ENCODE measurements at places on chromosomes 6 and 20. TPM values are rescaled to one million over a fixed set of nuclear protein-coding genes. Genes with fewer than 3 reads are reported as not detected.

DNA sequence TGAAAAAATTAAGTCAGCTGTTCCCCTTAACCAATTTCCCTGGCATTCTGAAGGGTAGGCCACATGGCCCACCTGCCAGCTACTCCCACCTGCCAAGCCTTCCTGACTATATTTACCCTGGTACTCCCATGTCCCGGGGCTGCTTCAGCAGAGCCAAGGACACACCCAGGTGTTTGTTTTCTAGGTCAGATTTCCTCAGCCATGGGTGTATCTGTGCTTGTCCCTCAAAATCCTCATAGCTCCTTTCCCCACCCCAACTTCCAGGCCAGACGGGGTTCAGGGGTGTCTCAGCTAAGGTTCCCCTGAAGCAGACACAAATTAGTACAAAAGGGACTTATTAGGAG lies 139.4 kb upstream of the CDYL start:
- no peak for DNase-seq

DNA sequence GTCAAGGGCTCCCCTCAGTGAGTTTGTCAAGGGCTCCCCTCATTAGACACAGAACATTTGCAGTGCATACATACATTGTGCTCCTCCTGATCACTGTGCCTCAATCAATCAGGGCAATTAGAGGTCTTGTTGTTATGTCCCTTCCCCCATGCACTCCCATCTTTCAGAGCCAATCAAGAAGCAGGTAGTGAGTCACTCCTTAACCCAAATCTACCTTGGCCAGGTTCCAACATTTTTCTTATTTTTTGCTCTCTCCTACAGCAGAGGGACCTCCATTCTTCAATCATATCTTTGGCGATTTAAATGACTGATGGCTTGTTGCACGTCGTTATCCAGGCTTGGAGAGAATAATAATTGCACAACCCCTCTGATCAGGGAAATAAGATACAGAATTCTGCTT lies 409.9 kb upstream of the SPTLC3 start:
- no peak for DNase-seq

DNA sequence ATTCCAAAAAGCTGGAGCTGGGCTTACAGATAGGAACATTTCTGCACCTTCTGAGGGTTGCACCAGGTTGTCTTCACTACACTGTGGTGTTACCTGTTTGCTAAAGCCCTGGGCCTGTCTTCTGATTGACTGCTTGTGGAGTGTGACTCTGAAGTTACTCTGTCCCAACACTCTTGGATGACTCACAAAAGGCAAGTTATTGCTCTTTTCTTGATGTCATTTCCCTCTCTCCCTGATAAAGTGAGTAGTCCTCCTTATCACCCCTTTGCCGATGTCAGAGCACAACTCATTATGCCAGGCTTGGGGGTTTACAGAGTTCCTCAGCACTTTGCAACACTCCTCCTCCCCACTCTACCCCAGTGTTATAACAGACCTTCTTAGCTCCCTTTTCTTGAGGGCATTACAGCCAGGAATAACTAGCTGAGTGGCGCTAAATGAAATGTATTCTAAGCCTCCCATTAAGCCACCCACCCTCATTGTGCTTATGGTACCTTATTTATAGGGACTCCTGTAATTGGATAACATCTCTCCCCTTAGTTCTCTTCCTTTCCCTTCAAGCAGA lies 36.1 kb upstream of the NKX2-4 start:
- no peak for DNase-seq

DNA sequence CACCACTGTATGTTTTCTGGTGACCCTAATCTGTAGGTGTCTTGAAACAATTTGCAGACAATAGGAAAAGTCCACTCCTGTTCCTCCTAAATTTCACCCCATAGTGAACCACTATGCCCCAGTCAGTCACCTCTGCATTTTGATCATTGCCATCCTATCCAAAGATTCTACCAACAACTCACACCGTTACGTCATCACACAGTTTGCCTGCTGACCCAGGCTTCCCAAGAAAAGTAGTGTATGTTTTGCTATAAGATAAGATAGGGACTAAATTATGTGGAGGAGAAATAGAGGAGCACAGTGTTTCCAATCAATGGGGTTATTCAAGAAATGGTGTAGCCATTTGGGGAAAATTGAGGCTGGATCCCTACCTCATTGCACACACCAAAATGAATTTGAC lies 58.8 kb downstream of the GNAS start:
- no peak for DNase-seq

DNA sequence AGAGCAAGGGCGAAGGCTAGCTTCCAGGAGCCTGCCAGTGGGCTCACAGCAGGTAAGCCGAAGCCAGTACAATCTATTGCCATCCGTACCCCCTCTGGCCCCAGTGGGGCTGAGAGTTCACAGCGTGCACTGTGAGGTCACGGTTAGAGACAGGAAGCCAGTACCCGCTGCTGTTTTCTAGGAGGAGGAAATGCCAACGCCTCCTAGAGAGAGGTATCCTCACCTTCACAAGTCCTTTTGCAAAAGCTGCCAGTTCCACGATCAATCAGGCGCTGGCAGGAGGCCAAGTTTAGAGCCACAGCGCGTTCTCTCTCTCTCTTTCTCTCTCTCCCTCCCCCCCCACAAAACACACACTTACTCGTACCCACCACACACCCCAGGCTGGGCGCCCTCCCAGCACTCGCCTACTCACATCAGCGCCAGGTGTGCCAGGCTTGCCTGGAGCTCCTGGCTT lies 22.5 kb downstream of the COL9A1 start:
- peak; percentile 48 for DNase-seq

GRCh38 chr6:153129873-153130514 lies 1.1 kb downstream of the RGS17 start:
- DNase-seq: no peak

DNA sequence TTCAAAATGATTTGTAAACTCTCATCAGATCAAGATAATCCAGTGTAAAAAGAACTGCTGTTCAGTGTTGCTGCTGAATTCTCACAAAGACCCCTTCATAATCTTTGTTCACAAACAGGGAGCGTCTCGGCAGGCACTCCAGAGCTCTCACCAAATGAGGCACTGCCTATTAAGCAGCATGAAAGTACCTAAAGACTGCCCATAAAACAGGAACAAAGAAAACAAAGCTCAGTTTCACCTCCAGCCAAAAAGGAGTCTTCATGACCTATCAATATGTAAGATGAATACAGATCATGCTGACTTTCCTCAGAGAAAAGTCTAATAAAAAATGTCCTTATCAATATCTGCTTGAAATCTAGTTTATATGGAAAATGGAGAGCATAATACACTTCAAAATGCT lies 41.8 kb downstream of the GPR63 start:
- DNase-seq: no peak

DNA sequence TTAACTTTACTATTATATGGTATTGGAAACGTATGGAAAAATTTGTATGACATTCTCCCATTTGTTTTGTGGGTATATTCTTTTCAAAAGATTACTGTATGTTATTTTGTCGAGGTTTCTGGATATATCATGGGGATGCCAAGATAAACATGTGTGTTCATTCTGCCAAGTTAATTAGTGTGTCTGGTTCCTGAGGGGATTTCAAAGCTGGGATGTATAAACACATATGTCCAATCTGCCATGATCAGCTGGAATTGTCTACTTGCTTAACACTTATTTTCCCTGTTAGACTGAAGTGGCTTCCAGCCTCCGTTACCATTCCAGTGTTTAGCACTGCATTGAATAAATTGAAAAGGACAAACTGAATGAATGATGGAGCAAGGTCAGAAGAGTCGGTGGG lies 86.2 kb downstream of the DNAH8 start:
- DNase-seq: no peak

DNA sequence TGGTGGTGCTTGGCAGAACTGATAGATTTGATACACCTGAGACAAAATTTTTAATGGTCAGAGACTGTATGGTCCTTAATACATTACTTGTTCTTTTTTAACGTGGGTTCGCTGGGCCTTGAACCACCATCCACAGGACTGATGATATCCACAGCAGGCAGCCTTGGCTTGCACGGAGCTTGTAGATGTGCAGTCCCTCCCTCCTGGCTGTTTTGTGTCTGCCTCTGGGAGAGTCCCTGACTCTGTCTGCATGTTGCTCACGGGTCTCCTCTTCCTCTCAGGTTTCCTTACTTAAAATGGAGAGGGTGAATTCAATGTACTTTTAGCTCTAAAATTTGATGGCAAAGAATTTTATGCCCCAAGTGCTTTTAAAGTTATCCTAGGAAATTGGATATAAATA lies 17.5 kb downstream of the KIF25 start:
- no peak for DNase-seq

DNA sequence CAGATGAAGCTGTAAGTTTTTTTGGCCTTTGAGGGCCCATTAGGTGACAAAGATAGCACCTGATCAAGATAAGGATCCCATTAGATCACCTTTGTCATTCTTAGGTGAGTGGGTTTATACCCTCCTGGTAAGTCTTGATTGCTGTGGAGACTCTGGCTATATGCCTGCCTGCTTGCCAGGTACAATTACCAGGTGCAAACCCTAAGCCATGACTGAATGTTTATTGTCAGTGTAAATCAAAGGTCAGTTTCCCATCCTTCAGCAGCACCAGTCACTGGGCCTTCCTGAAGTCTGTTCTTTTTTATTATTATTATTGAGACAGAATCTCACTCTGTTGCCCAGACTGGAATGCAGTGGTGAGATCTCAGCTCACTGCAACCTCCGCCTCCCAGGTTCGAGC lies 106.4 kb upstream of the FOXO3 start:
- no peak for DNase-seq

DNA sequence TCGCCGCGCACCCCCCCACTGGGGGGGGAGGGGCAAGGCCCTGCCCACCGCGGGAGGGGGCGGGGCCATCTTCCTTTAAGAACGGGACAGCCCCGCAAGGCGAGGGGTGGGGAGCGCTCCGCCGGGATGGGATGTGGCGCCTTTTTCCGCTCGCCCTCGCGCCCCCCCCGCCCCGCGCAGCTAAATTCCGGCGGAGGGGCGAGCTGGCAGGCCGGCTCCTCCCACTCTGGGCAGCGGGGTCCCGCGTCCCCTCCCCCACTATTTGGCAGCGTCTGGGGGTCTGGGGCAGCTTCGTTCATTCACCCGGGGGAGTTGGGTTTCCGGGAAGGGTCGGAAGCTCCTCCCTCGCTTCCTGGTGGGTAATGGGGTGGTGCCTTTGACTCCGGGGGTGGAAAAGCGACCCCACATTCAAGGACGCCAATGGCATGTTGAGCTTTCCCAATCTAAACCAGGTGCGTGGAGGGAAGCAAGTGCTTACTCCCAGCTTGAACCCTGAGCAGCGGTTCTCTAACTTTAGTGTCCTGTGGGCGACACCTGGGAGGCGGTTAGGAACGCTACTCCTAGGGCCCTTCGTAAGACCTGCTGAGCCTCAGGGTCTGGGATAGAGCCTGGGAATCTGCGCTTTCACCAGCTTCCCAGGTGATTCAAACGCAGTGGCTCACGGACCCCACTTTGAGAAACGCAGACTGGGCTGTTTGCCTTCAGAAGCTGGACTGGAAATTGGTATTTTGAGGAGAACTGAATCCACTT lies 927 bp downstream of the ASXL1 start:
- peak; percentile 87 for DNase-seq

- DNase-seq: no peak
Observed at GRCh38 chr6:41984623-41985022, 43.0 kb upstream of the CCND3 start.

GRCh38 chr20:38344107-38344701 lies 2.1 kb upstream of the LBP start:
- DNase-seq: no peak

- no peak for DNase-seq
Observed at GRCh38 chr6:113481458-113481857, 375.7 kb upstream of the MARCKS start.

- no peak for DNase-seq
Observed at GRCh38 chr6:46796848-46797580, 3.8 kb downstream of the MEP1A start.

DNA sequence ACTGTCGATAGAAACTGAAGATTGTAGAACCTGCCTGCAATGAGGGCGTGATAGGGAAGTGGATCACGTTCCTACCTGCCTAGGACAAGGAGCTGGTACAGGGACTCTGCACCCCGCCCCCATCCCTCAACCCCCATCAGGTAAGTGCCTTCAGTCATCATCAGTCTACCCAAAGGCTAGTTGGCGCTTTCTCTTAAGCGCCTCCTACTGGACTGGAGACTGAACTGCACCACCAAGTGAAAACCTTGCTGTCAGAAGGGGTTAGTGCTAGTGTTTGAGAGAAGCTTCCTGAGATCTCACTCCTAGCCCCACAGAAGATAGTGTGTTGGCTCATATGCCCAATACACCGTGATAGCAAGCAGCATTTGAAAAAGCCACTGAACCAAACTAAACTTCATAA lies 706.5 kb upstream of the MAN1A1 start:
- DNase-seq: no peak

The EEF1A2 gene
- 1,274 TPM for total RNA-seq

The CST5 gene
- total RNA-seq: not detected

The ERVFRD-1 gene
- 0.14 TPM for total RNA-seq

The ASXL1 gene
- 23.1 TPM for total RNA-seq

The LAMA4 gene
- 83.0 TPM for total RNA-seq
